ENCODE measurements at places on chromosomes 1 and 21.

DNA sequence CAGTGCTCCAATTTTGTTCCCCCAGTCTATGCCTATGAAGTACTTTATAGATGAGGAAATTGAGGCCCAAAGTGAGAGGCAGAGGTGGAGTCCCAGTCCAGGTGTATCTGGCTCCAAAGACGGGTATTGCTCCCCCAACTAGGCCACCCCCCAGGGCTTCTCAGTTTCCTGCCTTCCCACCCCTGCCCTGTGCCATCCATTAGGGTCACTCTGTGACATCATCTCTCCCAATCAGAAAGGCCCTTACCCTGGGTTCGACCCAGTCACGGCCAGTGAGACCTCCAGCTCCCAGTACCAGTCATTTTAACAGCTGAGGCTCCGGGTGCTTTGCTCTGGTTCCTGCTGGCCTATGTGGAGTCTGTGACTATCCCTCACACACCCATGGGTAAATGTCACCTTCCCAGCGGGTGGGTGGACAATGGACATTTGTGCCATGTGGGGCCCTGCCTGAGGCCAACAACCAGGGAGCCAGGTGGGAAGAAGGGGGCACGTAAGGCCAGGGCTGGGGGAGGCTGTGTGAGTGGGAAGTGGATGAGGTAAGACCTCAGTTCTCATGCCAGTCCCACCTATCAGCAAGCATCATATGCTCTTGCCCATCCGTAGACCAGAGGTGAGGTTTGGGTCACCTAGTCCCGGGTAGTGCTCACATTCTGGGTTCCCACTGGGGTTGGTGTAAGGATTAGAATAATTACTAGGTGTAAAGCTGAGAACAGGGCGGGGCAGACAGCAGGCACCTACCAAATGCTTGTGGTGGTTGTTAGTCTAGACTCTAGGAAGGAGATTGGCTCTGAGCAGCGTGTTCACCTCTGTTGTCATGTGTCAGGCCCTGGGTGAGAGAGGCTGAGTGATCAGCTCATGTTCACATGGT lies 685.9 kb downstream of the MATN1 start:
- no peak for DNase-seq
- no peak overlapping the region for H3K4me3 ChIP-seq
- no peak overlapping the region for H3K27ac ChIP-seq
- H3K4me1 ChIP-seq: no peaks in the 10 kb centered on the region
- no peaks in the 10 kb centered on the region for H3K36me3 ChIP-seq

- H3K27me3 ChIP-seq: no peaks in the 10 kb centered on the region
- no peaks in the 10 kb centered on the region for H3K36me3 ChIP-seq
- H3K4me3 ChIP-seq: no peak overlapping the region
- H3K4me1 ChIP-seq: peaks cover 58% of the 10 kb centered on the region
- no peak overlapping the region for H3K27ac ChIP-seq
- peak; percentile 71 for DNase-seq
Measured at GRCh38 chr21:39016740-39017315, 166.4 kb downstream of the PSMG1 start.

GRCh38 chr21:39180429-39181019 lies 2.7 kb downstream of the PSMG1 start:
- H3K27ac ChIP-seq: no peak overlapping the region
- H3K36me3 ChIP-seq: peaks cover 25% of the 10 kb centered on the region
- peaks cover 22% of the 10 kb centered on the region for H3K4me1 ChIP-seq
- H3K27me3 ChIP-seq: no peaks in the 10 kb centered on the region
- no peak overlapping the region for H3K4me3 ChIP-seq

DNA sequence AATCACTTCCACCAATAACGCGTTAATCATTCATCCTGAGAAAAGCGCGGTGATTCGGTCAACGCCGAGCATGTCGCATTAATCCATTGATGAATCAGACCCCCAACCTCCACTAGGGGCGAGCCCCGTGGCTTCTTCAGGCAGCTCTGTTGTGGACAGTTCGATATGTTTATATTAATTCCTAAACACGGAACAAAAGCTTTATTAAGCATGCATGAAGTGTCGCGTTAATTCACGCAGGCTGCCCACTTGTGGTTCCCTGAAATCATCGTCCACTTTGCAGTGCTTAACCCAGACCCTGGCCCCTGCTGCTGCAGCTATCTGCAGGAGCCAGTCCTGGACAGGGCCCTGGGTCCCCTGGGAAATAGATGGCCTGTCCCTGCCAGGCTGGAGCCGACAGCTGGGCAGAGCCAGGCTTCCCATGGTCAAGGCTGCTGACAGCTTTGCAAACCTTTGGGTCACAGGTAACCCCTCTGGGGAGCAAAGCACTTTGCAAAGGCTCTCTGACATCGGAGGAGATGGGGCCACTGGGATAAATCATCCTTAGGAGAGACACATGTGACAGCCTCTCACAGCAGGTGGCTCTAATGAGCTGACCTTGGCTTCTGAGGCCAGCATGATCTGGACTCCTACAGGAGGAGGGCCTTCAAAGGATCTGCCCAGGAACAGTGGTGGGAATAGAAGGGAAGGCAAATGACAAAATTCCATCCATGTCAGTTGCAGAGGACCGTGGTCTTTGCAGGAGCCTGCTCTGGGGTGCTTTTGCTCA lies 137.0 kb upstream of the AJAP1 start:
- no peak overlapping the region for H3K27ac ChIP-seq
- no peaks in the 10 kb centered on the region for H3K27me3 ChIP-seq
- no peaks in the 10 kb centered on the region for H3K4me1 ChIP-seq
- H3K36me3 ChIP-seq: no peaks in the 10 kb centered on the region
- no peak overlapping the region for H3K4me3 ChIP-seq

GRCh38 chr1:117038236-117038635 lies 21.9 kb upstream of the TTF2 start:
- no peak overlapping the region for H3K4me3 ChIP-seq
- no peaks in the 10 kb centered on the region for H3K27me3 ChIP-seq
- H3K27ac ChIP-seq: no peak overlapping the region

- no peaks in the 10 kb centered on the region for H3K4me1 ChIP-seq
- H3K36me3 ChIP-seq: no peaks in the 10 kb centered on the region
- no peak for DNase-seq
- H3K4me3 ChIP-seq: no peak overlapping the region
Measured at GRCh38 chr1:231684356-231685244, 58.0 kb downstream of the DISC1 start.
